ENCODE measurements at places on chromosomes 6 and 20.

DNA sequence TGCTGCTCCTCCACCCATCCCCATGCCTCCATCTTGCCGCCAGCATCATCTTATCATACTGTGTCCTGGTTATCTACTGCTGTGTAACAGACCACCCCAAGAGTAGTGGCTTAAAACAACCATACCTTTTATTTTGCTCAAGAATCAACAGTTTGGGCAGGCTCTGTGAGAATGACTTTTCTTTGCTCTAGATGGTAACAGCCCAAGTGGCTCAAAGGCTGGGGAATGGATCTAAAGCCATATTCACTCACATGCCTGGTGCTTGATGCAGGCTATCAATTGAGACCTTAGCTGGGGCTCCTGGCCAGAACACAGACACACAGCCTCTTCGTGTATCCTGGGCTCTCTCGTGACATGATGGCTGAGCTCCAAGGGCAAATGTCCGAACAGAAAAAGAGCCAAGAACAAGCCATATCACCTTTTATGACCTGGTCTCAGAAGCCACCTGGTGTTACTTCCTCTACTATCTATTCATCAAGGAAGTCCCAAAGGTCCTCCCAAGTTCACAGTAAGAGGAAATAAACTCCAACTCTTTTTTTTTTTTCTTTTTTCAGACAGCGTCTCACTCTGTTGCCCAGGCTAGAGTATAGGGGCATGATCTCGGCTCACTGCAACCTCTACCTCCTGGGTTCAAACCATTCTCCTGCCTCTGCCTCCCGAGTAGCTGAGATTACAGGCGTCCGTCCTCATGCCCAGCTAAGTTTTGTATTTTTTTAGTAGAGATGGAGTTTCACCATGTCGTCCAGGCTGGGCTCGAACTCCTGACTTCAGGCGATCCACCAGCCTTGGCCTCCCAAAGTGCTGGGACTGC is 159.3 kb upstream of the JARID2 start:
- no peak for DNase-seq

DNA sequence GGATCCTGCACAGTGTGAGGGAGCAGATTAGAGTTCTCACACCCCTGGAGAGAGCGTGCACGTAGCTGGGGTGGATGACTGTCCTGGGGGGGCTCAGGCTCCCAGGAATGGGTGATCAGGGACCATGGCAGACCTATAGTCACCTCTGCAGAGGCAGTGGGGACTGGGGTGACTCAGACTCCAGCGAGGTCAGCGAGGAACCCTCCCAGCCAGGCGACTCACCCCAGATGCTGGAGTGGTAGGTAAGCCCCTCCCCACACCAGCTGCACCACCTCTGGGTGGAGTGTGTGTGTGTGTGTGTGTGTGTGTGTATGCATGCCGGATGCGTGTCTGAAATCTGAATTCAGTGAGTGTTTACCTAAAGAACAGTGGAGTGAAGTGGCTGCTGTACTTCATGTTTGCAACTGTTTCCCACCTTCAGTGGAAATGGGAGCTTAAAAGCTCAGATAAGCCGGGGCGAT is 17.4 kb upstream of the GTSF1L start:
- DNase-seq = no peak

- DNase-seq = no peak
Measured at GRCh38 chr20:51428401-51429143, 113.9 kb downstream of the NFATC2 start.

DNA sequence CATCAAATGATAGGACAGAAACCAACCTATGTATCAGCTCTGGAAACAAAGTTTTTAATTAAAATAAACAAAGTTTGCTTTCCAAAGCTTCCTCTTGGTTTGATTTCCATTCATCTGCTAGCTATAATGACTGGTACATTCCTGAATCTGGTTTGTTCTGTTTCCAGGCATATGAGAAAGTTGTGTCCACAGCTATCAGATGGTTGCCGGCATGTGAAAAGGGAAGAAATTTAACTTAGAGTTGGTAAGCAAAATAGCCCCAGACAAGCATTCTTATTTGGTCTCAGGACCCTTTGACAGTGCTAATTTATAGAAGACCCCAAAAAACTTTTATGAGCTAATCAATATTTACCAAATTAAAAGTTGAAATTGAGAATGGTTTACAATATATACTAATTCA is 3.8 kb upstream of the RNF146 start:
- DNase-seq = no peak

DNA sequence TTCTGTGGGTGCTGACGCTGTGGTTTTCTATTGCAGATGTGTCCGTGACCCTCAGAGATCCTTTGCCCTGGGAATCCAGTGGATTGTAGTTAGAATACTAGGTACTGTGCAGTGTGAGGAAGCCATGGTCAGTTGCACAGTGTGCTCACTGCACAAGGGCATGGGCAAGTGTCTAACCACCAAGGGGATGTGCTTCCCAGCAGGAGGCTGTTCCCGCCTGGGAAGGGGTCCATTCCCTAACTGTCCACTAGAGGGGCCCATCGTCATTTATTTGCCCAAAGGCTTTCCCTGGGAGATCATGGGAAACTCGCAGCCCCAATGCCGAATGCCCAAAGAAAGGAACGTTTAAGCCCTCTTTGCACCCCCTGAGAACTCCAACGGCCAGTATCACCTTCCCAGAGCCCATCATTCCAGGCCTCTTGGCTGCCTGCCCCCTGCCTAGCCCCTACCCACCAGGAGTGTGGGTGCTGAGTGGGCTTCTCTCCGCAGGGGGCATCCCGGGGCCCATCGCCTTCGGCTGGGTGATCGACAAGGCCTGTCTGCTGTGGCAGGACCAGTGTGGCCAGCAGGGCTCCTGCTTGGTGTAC is 26.2 kb downstream of the SLCO4A1 start:
- no peak for DNase-seq

GRCh38 chr6:17305219-17306001 is 24.2 kb downstream of the RBM24 start:
- DNase-seq = no peak

DNA sequence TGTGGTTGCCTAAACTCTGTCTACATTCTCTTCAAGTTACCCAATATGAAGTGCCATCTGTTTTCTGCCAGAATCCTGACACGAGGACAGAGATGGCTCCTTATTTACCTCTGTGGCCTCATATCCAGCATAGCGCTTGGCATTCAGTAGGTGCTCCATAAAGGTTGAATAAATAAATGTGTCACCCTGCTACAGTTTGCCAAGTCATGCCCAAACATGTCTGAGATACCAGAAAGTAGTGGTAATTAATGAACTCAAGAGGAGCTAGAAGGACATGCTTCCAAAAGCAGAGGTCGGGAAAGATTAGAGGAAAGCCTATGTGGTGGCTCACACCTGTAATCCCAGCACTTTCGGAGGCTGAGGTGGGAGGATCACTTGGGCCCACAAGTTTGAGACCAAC is 30.9 kb upstream of the E2F3 start:
- DNase-seq = no peak

DNA sequence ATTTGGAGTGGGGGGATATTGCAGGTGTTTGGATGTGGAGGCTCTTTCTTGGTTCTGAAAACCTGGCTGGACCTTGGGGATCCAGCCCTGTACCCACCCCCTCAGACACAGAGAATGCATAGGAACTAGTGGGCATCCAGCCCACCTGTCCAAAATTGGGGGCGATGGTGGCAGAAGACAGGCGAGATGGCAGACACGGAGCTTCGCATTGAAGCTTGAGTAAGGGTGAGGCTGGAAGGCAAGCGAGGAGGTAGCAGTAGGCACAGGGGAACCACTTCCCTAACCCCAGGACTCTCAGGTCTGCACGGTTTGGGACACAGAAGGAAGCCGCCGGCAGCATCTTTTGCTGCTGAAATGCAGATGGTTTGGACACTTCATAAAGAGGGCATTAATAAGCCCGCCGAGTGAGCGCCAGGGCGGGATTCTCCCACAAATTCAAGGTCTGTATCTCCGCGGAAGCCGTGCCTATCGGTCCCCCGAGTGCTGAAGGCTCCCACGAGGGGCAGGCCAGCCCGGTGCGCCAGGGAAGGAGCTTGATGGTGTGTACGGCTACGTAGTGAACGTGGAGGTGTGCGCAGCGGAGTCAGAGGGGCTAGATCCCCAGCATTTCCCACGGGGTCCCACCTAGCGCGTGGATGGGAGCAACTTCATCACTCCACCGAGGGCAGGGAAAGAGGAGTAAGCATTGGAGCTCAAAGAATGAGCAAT is 1.6 kb upstream of the FOXA2 start:
- no peak for DNase-seq

- DNase-seq = no peak
Measured at GRCh38 chr6:7554533-7555275, 13.2 kb downstream of the DSP start.

- no peak for DNase-seq
Measured at GRCh38 chr20:49366687-49367086, 88.8 kb upstream of the ZNFX1 start.

DNA sequence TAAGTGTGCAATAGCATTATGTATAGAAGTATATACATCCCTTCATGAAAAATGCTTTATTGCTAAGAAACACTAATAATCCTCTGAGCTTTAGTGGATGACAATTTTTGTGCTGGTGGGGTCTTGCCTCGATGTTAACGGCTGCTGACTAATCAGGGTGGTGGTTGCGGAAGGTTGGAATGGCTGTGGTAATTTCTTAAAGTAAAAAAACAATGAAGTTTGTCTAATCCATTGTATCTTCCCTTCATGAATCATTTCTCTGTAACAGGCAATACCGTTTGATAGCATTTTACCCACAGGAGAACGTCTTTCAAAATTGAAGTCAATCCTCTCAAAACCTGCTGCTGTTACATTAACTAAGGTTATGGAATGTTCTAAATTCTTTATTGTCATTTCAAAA is 816.5 kb upstream of the GJE1 start:
- DNase-seq = no peak

- no peak for DNase-seq
Measured at GRCh38 chr6:22784601-22785410, 215.4 kb downstream of the HDGFL1 start.

DNA sequence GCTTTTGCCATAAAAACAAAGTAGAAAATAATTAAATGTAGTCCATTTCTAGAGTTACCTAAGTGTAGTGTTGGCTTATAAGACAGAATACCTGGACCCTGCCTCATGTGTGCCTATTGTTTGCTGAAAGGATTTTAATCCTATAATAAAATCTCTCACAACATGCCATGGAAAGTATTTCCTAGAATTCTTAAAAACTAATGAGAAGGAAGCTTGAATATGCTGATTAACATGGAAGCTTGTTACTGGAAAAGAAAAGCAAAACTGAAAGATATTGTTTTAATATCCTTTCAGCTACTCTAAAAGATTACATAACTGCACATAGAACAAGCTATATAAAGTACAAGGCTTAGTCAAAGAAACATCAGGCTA is 18.0 kb upstream of the FAM135A start:
- no peak for DNase-seq

- DNase-seq = no peak
Measured at GRCh38 chr6:157672726-157673412, 150.2 kb upstream of the SNX9 start.

GRCh38 chr6:89221971-89222711 is 5.0 kb upstream of the GABRR1 start:
- DNase-seq = no peak

DNA sequence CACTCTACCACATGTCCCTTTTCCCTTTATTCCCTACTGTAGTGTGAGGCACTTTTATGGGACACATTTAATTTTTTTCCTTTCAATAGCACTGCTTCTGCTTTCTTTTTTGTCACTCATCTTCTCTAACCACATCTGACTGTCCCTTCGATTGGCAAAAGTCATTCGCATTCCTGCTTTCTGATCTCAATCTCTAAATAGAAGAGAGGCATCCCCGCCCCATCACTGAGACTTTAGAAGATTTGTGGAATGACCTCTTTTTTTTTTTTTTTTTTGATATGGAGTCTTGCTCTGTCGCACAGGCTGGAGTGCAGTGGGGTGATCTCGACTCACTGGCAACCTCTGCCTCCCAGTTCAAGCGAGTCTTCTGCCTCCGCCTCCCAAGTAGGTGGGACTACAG is 9.1 kb downstream of the ZNF292 start:
- DNase-seq = no peak

GRCh38 chr20:5056801-5057599 is 55.7 kb upstream of the SLC23A2 start:
- DNase-seq = peak; percentile 54

DNA sequence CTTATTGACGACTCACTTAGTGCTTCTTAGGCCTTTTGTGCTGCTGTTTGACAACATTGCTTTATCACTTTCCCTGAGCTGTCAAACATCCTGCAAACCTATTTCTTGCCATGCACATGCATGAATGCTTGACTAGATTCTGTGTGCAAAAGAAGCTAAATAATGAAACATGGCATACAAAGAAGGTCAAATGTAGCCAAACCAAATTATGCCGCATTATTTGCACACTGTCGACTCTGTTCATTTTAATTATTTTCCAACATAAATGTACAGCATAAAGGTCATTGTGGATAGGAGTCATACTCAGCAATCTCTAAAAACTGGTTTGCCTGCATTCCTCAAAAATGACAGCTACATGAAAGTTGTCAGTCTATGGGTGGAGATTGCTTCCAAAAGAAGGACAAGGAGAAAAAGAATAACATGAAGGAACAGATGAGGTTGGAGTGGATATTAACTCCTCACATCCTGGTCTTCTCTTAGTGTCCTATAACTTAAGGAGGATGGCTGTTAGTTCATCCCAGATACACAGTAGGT is 123.1 kb upstream of the STXBP5 start:
- no peak for DNase-seq

DNA sequence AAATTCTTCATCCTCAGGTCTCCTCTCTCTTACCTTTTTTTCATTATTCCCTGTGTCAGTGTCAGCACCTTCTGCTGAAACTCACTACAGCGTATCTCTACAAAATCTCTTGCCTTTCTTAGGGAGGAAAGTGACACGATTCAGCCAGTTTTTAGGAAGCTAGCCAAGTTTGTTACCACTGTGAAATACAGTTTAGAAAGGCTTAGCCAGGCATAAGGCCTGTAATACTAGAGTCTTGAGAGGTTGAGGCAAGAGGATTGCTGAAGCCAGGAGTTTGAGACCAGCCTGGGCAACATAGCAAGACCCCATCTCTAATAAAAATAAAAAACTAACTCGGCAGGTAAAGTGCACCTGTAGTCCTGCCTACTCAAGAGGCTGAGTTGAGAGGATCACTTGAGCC is 16.7 kb downstream of the TAB2 start:
- DNase-seq = no peak

DNA sequence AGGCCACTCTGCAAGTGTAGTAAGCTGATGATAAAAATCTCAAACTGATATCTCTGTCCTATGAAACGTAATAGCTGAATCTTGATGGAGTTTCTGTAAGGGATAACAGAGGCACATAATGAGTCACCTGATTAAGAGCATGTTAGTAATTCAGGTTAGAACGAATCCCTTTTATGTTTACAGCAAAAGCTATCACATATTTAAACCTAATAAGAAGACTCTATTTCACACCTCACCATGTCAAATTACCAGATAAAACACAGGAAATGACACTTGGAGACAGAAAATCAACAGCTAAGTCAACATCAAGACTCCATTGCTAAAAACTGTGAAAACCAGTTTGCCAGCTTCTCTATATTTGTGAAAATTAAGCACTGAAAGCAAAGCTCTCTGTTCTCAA is 11.8 kb downstream of the CST7 start:
- no peak for DNase-seq

- DNase-seq = no peak
Measured at GRCh38 chr6:42118162-42119001, 24.0 kb downstream of the C6orf132 start.

- DNase-seq = no peak
Measured at GRCh38 chr6:18384621-18385020, 2.5 kb upstream of the RNF144B start.

Data from stimulated activated CD4-positive, alpha-beta T cell treated with anti-CD3 and anti-CD28 coated beads, Interleukin-12 subunit alpha, Interleukin-12 subunit beta, amount 100 ng/mL, for 24 hours (primary cell).